Activated CD8-positive, alpha-beta T cell treated with anti-CD3 and anti-CD28 coated beads, Interleukin-2, amount 10 ng/mL, durations not matched to agents 7 days and 5 days (primary cell): ENCODE measurements at places on chromosomes 12 and 14.
A peak's percentile ranks its signal among the peaks of the same experiment; 100 is the strongest.

DNA sequence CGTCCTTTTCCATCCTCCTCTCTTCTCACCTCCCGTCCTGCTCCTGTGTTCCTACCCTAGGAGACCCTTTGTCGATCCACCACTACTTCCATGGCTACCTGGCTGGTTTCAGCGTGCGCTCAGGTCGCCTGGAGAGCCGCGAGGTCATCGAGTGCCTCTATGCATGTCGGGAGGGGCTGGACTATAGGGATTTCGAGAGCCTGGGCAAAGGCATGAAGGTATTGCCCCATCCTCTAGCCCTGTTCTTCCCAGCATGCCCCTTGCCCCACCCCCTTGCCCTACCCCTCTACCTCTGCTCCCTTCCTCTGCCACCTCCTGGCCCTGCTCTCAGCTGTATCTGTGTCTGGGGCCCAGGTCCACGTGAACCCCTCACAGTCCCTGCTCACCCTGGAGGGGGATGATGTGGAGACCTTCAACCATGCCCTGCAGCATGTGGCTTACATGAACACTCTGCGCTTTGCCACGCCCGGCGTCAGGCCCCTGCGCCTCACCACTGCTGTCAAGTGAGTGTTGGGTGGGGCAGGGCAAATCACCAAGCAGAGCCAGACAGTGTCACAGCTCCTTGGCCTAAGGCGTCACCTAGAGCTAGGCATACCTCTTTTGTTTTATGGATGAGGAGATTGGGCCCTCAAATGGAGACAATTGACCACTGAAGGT, 12.8 kb downstream of the CLSTN3 start:
- DNase-seq: no peak

DNA sequence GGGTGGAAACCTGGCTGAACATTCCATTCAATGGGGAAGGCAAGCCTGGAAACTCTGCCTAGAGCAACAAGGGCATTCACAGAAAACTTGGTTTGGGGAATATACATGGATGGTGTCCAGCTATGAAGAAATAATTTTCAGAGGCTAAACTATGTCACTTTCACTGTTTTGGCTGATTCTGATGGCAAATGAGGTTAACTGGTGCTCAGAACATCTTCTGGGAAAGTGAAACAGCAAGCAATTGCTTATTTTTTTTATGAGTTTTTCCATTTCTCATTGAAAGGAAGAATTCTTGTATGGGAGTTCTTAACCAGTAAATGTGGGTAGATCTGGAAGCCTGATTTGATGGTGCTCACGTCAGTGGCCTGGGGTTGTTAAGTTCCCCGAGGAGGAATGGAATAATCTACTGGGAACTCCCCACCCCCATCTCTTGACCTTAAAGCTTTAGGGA, 132.8 kb upstream of the BTG1 start:
- DNase-seq: no peak

GRCh38 chr12:12070674-12071656, at the start of gene BCL2L14:
Gene BCL2L14, plus strand, starts transcription at chr12:12070939. Its CDS starts 8,367 bp downstream, at chr12:12079306.
- peak; percentile 35 for DNase-seq

DNA sequence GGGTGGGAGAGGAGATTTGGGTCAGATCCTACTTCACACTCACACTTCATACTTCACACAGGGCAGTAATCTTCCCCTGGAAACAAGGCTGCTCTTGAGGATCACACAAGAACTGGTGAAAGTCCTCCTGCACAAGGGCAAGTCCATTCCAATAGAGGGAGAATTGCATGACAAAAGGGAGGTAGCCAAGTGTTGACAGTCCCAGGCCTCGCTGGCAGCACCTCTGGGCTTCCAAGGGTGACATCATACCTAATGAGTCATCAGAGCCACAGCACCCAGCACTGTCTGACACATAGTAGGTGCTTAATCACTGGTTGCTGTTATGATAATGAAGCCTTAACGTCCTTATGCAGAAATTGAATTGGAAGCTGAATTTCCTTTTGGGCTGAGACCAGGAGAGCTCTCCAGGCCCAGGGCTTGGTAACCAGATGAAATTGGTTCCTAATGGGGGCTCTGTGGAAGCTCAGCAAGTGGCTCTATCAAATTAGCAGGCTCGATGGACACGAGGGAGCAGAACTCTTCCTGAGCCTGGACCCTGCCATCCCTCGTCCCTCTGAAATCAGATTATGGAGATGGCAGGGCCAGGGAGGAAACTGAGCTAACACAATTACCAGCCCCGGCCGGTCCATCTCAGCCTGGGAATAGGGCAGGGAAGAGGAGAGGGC, 58.8 kb upstream of the ACTN1 start:
- no peak for DNase-seq

- DNase-seq: peak; percentile 61
These were observed 65.3 kb downstream of the FOXN3 start for GRCh38 chr14:89351516-89352404.

GRCh38 chr12:11688379-11688778, 38.9 kb downstream of the ETV6 start:
- DNase-seq: no peak

GRCh38 chr14:88941414-88941813, 117.0 kb downstream of the TTC8 start:
- DNase-seq: no peak

- DNase-seq: no peak
These were observed 209.2 kb downstream of the ALX1 start for GRCh38 chr12:85489194-85489593.

- no peak for DNase-seq
These were observed 28.8 kb upstream of the CEP83 start for GRCh38 chr12:94488463-94488862.

GRCh38 chr14:79820866-79821535, 390.3 kb downstream of the DIO2 start:
- DNase-seq: no peak

DNA sequence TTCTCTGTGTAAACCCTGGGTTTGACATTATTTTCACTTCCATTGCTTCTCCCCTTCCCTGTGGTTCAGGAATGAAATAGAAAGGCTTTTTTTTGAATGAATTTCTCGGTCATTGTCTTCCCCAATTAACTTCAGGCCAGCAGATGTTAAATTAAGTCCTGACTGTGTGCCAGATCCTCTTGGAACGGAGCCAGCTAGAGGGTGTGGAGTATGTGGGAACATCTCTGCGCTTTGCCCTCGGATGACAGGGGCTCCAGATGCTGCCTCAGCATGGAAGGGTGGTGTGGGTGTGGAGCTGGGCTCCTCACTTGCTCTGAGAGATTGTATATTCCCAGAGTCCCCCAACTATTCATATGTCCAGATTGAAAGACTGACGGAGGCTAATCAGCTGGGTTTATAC, 13.1 kb downstream of the KRT85 start:
- DNase-seq: no peak

- DNase-seq: no peak
These were observed 63.7 kb downstream of the BCL11B start for GRCh38 chr14:99208318-99208717.

GRCh38 chr12:71565535-71565934, 98.1 kb downstream of the ZFC3H1 start:
- DNase-seq: no peak

DNA sequence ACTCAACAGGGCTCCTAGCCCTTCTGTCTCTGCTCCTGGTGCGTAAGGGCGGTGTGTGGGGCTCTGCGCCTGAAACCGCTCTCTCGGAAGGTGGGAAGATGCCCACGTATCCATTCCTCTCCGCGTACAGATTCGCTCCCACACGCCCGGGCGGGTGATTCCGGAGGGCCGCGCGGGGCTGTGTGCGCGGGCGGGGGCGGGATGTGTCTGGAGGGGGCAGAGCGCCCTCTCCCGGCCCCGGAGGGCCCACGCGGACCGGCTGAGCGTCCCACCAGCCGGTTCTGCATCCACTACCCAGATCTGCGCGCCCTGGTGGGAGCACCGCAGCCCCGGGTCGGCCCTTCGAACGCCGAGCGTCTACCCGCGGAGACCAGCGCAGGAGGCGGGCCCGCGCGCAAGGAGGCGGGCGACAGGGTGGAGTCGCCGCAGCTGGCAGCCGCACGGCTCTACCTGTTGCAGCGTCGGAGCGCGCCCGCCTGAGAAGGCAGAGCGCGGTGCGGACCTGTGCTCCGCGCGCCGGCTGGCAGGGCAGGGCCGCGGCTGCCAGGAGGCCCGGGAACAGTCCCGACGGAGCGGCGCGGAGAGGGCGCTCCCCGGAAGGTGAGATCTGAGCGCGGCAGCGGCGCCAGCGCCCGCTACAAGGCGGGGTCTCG, 1.4 kb upstream of the KCNK13 start:
- DNase-seq: peak; percentile 65

GRCh38 chr12:125140279-125141209, 75.3 kb downstream of the AACS start:
- no peak for DNase-seq

- no peak for DNase-seq
These were observed 64.9 kb downstream of the FRMD6 start for GRCh38 chr14:51716610-51717009.

DNA sequence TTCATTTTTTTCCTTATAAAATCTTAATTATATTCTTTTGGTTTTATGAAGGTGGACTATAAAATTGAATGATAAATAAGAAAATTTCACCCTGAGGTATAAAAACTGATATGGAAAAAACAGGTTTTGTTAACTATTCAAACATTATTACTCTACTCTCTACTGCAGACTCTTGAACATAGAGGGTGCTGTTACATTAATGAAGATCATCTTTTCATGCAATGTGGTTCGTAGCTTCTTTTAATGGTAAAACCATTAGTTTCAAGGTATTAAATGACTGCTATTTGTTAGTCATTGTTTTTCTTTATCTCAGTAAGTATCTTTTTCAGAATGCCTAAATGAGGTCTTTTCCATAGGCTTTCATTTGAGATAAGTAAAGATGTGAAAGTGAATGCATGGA, 510.4 kb downstream of the SLC16A7 start:
- DNase-seq: no peak

DNA sequence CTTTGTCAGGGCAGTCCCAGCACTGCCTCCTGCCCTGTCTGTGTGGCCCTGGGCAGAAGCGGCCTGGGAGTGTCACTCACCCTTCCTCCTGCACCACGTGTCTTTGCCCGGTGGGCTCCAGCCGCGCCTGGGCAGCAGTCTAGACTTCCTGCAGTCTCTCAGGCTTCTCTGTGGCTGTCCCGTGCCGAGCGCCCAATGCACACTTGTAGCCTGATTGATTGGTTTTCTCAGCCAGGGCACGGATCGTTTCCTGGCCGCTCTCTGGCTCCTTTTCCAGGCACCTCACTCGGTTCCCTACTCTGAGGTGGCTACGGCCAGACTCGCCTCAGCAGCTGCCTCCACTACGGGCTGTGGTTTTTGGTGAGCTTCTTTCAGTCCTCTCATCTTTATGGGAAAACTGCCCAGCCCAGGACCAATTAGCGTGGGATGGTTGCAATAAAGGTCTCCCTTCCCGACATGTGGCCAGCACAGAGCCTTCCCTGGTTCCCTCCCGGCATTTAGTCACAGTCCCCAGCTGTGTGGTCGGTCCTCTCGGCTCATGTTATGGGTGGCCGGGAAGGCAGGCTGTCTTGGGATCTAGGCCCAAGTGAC, 133.1 kb downstream of the CACNA1C start:
- DNase-seq: no peak

DNA sequence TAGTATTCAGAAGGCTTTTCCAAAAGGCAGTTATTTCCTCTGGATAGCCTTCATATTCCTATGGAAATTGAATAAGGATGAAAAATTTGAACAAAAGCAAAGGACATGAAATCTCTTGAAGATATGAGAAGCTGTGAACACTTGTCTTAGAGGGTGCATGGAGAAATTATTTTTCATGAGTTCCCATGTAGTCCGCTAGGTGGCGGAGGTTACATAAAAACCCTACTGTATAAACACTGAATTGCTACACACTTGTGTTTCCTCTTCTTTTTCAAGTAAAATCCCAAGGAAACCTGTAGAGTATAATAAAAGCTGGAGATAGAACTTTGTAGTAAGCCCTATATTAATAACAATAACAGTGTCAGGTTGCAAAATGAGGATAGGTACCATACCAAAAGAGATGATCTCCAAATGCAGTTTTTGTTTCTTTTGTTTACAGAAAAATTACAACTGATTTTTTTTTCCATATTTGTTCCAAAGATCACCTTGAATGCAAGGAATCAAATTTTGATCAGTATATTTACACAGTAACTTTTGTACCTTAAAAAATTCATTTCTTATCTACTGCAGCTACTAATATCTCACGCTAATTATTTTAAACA, 37.8 kb upstream of the OR4E1 start:
- DNase-seq: peak; percentile 50

- DNase-seq: no peak
These were observed 81.7 kb downstream of the CPNE8 start for GRCh38 chr12:38823738-38824137.

DNA sequence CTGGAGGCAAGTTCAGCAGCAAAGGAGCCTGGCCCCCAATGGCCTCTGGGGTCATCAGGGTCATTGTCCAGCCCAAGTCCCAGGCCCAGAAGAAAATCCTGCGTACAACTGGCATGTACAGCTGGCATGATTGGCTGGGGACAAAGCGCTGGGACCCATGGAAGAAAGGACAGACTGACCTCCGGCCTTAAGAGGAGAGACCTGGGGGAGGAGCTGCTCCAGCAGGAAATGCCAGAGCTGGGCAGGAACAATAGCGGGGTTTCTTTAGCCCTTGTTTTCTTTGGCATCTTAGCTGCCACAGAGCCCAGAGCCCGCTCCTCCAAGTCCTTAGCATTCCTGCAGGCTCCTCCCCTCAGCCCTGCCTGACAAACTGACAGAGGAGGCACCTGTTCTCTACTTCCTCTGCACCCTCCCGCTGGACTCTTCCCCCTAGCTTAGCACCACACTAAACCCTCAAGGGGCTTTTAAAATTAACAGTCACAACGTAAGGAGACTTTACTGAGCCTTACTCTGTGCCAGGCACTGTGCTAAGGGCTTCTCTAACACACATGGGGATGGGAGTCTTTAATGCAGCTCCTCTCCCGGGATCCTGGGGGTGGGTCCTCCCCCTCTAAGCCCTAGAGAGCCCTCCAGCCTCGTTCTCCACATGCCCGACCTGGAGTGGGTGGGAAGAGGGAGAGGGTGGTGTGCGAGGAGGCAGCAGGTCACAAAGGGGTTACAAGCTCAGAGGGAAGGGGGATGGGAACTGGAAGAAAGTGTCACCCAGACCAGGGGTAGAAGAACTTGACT, 1.8 kb upstream of the AQP5 start:
- DNase-seq: no peak

DNA sequence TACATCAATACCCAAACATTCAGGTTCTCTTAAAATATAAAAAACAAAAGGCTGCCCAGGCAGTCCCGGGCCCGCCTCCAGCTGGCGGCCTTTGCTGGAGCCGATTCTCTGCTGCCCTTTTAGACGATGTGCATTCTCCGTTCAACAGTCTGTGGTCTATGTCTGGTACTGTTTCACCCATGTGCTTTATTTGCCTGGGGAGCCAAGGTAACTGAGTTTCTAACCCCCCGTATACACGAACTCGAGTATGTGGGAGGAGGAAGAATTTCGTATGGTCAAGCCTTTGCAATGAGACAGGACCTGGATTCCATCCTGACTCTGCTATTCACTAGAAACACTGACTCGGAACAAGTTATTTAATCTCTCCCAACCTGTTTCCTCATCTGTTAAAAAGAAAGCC, 54.1 kb upstream of the GPR68 start:
- DNase-seq: no peak

DNA sequence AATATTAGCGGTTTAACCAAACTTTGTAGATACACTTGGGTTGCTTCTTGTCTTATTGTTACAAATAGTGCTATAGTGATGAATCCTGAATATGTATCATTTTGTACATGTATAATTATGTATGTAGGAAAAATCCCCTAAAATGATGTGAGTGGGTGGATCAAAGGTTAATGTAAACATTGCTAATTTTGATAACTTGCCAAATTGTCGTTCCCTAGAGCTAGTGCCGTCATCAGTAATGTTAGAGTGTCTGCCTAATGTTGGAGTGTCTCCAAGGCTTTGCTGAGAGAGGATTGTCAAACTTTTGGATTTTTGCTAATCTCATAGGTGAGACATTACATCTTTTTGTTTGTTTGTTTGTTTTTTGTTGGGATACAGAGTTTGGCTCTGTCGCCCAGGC, 44.4 kb downstream of the AEBP2 start:
- DNase-seq: no peak

- DNase-seq: no peak
These were observed 420.9 kb upstream of the ATP2B1 start for GRCh38 chr12:90129366-90130030.
